ENCODE measurements at places on chromosomes 16 and 17.

GRCh38 chr16:58733248-58733670, 857 bp downstream of the GOT2 start:
- no peak for DNase-seq

- DNase-seq = peak; percentile 27
Measured at GRCh38 chr17:72097144-72097543, 23.7 kb upstream of the SOX9 start.

- no peak for DNase-seq
Measured at GRCh38 chr16:29989111-29989858, 6.1 kb downstream of the HIRIP3 start.

GRCh38 chr17:81419886-81420768, 24.9 kb downstream of the BAHCC1 start:
- no peak for DNase-seq

DNA sequence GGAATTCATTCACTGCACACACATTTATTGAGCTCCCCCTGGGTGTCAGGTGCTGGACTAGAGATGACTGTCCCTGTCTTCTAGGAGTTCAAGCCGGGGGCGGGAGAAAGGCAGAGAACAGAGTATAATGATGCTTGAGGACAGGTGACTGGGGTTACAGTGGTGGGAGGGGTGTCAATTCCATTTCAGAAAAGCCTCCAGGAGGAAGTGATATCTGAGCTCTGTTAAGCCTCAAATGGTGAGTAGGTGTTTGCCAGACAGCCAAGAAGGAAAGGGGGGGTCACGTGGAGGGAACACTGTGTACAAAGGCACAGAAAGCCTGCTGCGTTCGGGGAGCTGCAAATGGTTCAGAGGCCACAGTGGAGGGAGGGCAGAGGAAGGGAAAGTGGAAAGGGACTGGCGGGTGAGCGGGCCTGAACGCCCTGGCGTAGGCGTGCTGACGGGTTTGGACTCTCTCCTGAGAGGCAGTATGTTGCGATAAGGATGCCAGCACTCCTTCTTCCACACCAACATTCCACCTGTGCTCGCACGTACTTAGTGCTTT, 9.7 kb upstream of the NXPH3 start:
- no peak for DNase-seq

DNA sequence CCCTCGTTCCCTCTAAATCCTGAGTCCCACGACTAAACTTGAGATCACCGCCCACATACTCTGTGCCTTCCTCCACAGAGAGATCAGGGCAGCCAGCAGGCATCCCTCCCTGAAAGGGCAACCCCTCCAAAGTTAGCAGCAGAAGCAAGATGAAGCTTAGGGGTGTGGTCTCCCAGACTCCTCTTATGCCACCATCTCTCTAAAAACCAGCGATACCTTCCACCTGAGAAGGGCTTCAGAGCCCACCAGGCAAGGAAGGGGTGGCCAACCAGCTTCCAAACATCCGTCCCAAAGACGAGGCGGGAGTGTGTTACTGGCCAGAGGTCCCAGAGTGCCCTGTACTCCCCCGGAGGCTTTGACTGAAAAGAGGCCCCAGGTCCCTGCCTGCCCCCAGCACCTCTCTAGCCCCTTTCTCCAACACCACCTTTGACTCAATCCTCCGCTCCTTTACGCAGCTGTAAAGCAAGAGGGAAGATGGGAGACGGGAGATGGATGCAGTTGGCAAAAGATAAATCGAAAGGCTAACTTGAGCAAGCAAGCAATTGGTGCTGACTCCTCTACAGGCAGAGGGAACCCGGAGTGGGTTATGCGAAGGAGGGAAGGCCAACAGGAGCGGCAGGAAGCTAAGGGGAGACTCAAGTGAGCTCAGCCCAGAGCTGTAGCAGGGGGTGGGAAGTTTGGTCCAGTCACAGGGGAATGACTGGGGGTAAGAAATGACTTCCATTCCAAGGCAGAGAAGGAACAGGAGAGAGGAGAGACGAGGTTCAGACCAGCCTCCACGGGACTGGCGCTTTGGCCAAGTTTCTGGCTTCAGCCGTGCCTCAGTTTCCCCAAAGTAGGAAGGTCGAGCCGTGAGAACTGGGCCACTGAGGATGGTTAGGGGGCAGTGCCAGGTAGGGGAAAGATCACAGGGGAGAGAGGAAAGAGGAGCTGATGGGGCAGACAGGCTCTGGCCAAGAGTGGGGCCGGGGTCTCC, 1.0 kb downstream of the ST3GAL2 start:
- DNase-seq = no peak

DNA sequence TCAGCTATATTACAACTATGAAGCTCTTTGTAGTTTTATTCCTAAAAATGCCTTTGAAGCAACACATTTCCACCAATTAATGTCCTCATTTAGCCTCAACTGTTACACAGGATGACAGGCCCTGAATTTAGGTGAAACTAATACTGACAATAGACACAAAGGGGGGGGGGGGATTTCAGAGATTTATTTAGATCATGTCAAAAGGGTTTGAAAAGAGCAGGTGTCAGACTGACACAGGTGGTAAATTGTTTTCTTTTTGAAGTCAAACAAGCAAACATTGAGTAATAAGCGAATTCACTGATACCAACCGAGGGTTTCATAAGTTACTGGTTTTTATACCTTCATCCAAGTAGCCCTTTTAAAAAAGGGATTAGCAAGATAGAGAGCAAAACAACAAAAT, 40.8 kb downstream of the KANSL1 start:
- no peak for DNase-seq

DNA sequence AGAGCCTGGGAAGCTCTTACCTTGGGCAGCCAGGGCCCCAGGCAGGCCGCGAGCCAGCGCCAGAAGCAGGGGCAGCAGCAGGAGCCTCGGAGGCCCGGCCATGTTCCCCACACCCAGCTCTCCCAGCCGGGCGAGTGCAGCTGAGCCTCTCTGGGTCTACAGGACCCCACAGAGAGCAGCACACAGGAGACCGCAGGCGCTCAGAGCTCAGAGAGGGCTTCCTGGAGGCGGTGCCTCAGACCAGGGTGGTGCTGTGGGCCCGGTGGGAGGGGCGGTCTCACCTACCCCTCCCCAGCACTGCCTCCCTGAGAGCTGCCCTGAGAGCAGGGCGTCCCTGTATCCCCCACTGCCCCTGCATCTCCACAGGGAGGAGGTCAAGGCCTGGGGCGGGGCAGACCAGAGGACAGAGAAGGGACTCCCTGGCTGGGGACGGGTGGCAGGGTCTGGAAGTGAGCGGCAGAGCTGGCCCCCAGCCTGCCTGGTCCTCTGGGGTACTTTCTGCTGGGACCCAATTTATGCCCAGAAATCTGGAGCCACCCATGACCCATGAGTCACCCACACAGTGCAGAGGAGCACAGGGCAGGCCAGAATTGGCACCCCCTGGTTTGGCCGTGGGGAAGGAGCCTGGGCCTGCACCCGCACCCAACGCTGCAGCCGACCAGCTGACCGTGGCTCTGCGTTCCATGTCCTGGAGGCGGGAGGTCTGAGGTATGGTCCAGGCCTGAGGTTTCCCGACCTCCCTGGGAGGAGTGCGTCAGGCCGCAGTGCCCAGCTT, at the start of gene CD7:
Gene CD7, minus strand, starts transcription at position 215 of the 775 bp plus-strand sequence. Its CDS starts 113 bp downstream, at position 102.
- no peak for DNase-seq

GRCh38 chr17:79126139-79126538, 51.5 kb downstream of the ENGASE start:
- no peak for DNase-seq

GRCh38 chr17:44623070-44623725, 33.1 kb upstream of the MEIOC start:
- DNase-seq = no peak

DNA sequence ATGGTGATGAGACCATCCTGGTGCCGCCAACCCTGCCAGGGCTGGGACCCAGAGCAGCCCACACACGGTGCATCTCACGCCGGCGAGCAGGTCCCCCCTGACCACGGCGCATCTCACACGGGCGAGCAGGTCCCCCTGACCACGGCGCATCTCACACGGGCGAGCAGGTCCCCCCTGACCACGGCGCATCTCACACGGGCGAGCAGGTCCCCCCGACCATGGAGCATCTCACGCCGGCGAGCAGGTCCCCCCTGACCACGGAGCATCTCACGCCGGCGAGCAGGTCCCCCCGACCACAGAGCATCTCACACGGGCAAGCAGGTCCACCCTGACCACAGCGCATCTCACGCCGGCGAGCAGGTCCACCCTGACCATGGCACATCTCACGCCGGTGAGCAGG, 59.2 kb downstream of the MRM3 start:
- DNase-seq = no peak

DNA sequence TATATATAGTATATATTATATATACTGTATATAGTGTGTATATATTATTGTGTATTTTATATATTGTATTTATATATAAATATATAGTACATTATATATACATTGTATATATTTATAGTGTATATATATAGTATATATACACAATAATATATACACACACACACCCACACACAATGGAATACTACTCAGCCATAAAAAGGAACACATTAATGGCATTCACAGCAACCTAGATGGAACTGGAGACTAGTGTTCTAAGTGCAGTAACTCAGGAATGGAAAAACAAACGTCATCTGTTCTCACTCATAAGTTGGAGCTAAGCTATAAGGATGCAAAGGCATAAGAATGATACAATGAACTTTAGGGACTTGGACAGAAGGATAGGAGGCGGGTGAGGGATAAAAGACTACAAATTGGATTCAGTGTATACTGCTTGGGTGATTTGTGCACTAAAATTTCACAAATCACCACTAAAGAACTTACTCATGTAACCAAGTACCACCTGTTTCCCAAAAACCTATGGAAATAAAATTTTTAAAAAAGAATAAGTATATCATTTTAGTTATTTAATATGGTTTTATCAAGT, 201.9 kb upstream of the CDH11 start:
- no peak for DNase-seq

GRCh38 chr16:2799859-2800226, 1.6 kb downstream of the PRSS41 start:
- DNase-seq = peak; percentile 60

- DNase-seq = no peak
Measured at GRCh38 chr17:59396134-59396826, 64.8 kb downstream of the YPEL2 start.

- DNase-seq = no peak
Measured at GRCh38 chr17:78517421-78517820, 59.8 kb downstream of the DNAH17 start.

All from Panc1 (cell line).